ENCODE measurements at places on chromosomes 3 and 15.

DNA sequence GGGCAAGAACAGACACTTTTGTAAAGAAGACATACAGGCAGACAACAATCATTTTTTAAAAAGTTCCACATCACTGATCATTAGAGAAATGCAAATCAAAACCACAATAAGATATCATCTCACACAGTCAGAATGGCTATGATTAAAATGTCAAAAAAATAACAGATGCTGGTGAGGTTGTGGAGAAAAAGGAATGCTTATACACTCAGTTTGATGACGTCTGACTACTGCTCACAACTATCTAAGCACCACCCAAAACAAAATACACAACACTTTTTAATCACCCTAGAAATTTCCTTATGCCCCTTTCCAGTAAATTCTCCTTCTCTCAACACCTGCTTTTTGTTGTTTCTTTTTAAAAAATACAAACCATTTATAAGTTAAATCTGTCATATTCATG, 228.8 kb downstream of the ISL2 start:
- DNase-seq, result no peak

DNA sequence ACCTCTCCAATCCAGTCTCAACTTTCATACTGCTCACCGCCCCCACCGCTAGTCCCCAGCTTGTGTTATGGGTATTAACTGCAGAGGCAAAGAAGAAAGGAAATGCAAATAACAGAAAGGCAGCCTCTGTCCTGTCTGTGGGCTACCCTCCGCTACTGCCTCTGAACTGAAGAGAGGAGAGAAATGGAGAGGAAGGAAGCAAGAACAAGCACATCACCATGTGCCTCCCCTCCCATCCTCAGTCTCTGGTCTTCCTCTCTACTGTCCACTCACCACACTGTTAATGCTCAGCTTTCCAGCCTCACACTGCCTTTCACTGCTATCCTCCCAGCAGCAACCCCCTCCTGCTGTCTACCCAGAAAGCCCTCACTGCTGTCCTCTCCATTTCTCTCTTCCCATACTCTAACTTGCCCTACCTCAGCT, 139.0 kb upstream of the SLC2A2 start:
- no peak for DNase-seq

GRCh38 chr3:52866427-52866826, 30.9 kb downstream of the STIMATE start:
- no peak for DNase-seq

DNA sequence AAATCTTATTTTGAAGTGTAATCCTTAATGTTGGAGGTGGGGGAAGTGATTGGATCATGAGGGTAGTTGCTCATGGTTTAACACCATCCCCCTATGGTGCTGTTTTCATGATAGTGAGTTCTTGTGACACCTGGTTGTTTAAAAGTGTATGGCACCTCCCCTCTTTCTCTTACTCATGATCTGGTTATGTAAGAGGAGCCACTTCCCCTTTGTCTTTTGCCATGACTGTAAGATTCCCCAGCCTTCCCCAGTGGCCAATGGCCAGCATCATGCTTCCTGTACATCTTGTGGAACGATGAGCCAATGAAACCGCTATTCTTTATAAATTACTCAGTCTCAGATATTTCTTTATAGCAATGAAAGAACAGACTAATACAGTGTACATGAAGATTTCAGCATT, 39.8 kb upstream of the GMNC start:
- no peak for DNase-seq

- no peak for DNase-seq
These were observed 65.3 kb downstream of the EPHB3 start for GRCh38 chr3:184626923-184627322.

DNA sequence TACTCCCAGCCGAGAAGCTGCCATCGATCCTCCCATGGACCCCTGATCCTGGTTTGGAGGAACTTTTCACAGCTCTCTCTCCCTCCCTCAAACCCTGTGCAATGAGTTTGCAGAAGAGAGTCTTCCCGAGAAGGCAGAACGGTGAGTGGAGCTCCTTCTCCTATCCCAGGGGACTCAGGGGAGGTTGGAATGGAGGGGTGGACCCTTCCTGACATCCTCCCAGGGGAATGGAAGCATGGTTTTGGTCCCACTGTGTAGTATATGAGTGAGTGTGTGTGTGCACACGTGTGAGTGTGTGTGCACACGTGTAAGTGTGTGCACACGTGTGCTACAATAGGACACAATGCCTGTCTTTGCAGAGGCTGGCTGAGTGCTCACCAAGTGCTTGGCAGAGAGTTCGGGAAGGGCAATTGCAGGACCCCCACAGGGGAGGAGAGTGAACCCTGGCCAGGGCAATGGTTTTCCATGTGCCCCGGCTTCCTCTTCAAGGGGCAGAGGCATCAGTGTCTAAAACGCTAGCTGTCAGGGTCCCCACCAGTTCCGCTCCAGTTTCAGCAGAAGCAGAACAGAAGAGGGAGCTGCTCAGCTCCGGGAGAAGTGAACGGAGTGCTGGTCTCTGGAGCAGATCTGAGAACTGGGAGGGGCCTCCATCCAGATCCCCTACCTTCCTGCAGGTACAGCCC, 13.8 kb upstream of the IL16 start:
- no peak for DNase-seq

DNA sequence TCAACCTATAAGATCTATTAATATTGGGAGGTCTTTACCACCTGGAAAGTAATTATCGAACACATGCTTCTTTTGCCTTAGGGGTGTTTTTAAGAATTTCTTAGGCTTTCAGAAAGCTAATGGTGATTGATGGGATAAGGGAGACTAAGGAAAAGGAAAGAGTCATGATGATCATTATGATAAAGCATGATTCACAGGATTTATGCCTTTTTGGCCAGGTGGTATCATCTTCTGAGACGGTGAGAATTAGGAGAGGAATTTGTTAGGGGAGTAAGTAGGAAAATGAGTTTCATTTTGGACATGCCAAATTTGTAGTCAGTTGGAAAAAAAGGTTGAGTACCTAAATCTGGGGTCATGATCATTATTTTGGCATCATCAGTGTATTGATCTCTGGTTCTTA, 8.9 kb downstream of the ARMC8 start:
- no peak for DNase-seq

DNA sequence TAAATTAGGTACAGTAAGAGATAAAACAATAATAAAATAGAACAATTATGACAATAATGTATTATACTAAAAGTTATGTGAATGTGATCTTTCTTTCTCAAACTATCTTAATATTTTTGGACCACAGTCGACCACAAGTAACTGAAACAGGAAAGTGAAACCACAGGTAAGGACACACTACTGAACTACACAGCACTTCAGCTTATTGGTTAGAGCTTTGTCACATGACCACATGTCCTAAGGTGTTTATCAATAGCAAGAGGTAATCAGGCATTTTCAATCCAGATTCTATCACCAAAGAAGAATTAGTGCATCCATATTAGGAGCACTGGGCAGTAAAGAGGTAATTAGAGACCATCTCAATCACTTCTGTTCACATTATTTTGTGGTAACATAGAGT, 392.8 kb downstream of the RSL24D1 start:
- DNase-seq, result no peak

- DNase-seq, result no peak
These were observed 119.6 kb upstream of the C15orf61 start for GRCh38 chr15:67401336-67401735.

Data from forelimb muscle (tissue), 1 donor.